ENCODE measurements at places on chromosomes 16 and 17. TPM values are rescaled to one million over a fixed set of nuclear protein-coding genes. Genes with fewer than 3 reads are reported as not detected.

The CCDC200 gene
- not detected for polyA plus RNA-seq

DNA sequence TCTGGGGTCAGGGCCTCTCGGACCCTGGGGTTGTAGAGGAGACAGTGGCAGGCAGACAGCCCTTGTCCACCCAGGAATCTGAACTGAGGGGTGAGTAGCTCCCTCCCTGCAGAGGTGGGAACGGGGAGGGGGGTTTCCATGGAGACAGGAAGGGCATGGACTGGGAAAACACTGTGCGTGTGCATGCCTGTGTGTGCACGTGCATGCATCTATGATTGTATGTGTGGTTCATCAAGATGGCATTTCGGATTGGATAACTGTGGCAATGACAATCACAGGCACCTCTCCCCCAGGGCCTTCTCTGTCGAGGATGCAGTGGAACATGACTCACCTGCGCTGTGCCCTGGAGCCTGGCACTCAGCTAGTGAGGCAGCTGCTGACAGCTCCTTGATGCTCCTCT is 6.1 kb upstream of the CD300C start:
- no peak for DNase-seq
- no peaks in the 10 kb centered on the region for H3K4me1 ChIP-seq
- H3K36me3 ChIP-seq, result no peaks in the 10 kb centered on the region
- H3K4me3 ChIP-seq, result no peak overlapping the region

- H3K36me3 ChIP-seq, result peaks cover 28% of the 10 kb centered on the region
- H3K27ac ChIP-seq, result no peak overlapping the region
- H3K4me1 ChIP-seq, result peaks cover 15% of the 10 kb centered on the region
- H3K4me3 ChIP-seq, result no peak overlapping the region
- DNase-seq, result peak; percentile 84
Observed at GRCh38 chr17:79834565-79835469, 4.4 kb downstream of the CBX4 start.

DNA sequence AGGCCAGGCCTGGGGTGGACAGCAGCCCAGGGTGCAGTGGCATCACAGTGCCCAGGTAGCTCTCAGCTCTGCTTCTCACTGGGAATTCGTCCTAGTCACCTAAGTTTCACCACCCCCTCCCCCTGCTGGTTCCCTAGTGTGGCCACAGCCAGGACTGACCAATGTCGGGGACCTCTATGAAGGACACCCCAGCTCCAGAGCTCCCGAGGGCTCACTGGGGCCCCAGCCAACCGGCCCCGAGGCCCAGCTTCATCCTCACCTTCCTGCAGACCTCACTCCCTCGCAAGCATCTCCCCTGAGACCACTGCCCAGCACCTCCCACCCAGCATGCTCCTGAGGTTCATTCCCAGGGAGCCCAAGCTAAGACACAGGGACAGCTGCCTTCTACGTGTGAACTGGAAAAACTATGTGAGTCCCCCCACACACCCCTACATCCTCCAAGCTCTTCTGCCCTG is 4.9 kb downstream of the SPPL2C start:
- no peak for DNase-seq
- peaks cover 12% of the 10 kb centered on the region for H3K27me3 ChIP-seq
- H3K27ac ChIP-seq, result peak overlapping the region; percentile 73
- H3K4me3 ChIP-seq, result no peak overlapping the region
- no peaks in the 10 kb centered on the region for H3K36me3 ChIP-seq

DNA sequence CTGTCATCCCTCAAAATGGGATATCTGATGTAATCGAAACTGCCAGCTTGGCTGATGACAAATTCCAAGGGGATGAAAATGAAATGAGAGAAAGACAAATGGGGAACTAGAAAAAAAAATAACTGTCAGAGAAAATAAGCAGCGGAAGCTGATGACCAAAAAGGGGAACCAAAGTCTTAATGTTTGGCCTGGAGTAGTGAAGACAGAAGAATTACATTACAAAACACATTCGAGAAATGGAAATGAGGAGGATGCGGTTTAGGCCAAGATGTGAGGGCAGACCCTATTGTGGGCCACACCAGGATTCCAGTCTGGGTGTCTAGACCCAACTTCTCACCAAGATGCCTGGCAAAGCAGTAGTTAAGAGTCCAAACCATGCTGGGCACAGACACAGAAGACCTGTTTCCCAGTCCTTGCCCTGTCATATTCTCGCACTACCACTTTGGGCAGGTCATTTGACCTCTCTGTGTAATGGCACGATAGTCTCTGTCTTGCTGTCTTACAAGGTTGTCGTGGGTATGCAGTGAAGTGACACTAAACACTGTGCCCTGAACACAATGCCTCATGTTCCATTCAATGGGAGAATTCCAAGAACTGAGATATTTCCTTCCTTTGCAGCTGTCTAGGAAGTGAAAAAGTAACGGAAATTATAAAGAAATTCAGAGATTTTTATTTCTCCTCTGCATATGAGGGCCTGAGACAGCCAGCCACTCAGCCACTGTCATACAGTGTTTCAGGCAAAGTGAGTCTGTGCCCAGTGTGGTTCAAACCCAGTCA is 12.3 kb upstream of the CCL2 start:
- no peaks in the 10 kb centered on the region for H3K36me3 ChIP-seq
- no peak overlapping the region for H3K4me3 ChIP-seq
- peaks cover 12% of the 10 kb centered on the region for H3K4me1 ChIP-seq
- no peaks in the 10 kb centered on the region for H3K27me3 ChIP-seq
- no peak for DNase-seq

DNA sequence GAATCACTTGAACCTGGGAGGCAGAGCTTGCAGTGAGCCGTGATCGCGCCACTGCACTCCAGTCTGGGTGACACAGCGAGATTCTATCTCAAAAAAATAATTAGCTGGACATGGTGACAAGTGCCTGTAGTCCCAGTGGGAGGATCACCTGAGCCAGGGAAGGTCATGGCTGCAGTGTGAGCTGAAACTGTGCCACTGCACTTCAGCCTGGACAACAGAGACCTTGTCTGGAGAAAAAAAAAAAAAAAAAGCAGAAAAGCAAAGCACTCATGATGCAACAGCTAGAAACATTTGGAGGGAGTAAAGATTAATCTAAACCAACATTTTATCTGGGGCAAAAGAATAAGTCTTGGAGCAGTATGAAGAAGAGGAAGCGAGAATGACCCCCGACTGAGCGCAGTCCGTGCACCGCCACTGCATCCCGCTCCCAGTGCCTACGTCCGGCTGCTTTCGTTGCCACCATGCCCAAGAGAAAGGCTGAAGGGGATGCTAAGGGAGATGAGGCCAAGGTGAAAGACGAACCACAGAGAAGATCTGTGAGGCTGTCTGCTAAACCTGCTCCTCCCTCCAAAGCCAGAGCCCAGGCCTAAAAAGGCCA is 8.2 kb downstream of the PRPSAP1 start:
- peaks cover 17% of the 10 kb centered on the region for H3K36me3 ChIP-seq
- no peaks in the 10 kb centered on the region for H3K4me1 ChIP-seq
- no peaks in the 10 kb centered on the region for H3K27me3 ChIP-seq
- no peak for DNase-seq
- no peak overlapping the region for H3K27ac ChIP-seq

DNA sequence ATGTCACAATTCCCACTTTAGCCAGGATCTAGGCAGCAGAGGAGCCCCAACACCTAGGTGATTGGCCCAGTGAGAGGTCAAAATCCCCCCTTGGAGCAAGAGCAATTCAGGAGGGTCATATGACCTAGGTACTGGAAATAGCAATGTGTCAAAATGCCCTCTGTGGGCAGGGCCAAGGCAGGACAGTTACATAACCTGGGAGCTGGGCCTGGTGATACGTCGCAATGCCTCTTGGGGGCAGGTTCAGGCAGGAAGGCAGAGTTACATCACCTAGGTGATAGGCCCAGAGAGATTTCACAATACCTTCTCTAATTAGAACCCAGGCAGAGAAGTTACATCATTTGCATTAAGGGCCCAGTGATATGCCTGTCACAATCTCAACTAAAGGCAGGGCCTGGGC is 1906.3 kb downstream of the TP53TG3F start:
- H3K27me3 ChIP-seq, result no peaks in the 10 kb centered on the region
- no peak for DNase-seq
- H3K36me3 ChIP-seq, result no peaks in the 10 kb centered on the region
- H3K4me1 ChIP-seq, result no peaks in the 10 kb centered on the region

Measured in SK-N-SH (cell line).